ENCODE measurements at places on chromosomes 3 and 15. TPM values are rescaled to one million over a fixed set of nuclear protein-coding genes. Genes with fewer than 3 reads are reported as not detected.

Gene SNX22
- 0.47 TPM for total RNA-seq

Gene CAPN3
- 2.9 TPM for total RNA-seq

GRCh38 chr15:29466292-29466691 lies 196.7 kb upstream of the NSMCE3 start:
- H3K4me1 ChIP-seq = no peaks in the 10 kb centered on the region
- no peaks in the 10 kb centered on the region for H3K36me3 ChIP-seq
- no peak for DNase-seq
- no peak overlapping the region for H3K4me3 ChIP-seq
- H3K27ac ChIP-seq = no peak overlapping the region

DNA sequence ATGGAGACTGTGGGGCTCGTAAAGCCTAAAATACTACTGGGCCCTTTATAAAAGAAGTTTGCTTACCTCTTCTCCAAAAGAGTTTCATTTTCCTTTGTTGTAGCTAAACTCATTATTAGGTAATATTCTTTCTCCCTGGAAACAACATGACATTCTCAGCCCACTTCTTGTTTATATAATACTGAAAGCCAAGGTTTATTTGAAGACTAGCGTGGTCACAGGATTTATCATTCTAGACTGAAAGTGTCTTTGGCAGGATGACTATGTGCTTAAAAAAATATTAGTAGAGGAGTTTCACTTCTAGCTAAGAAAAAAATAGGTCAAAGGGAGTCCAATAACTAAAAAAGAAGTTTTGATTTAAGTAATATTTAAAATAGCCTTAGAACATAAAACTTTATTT lies 1085.2 kb upstream of the CADM2 start:
- DNase-seq = no peak
- no peak overlapping the region for H3K4me3 ChIP-seq
- H3K36me3 ChIP-seq = no peaks in the 10 kb centered on the region
- no peaks in the 10 kb centered on the region for H3K4me1 ChIP-seq

- no peaks in the 10 kb centered on the region for H3K4me1 ChIP-seq
- H3K27ac ChIP-seq = no peak overlapping the region
- H3K36me3 ChIP-seq = no peaks in the 10 kb centered on the region
- no peak overlapping the region for H3K4me3 ChIP-seq
Observed at GRCh38 chr15:36330598-36330997, 248.8 kb upstream of the CDIN1 start.

GRCh38 chr3:119901148-119901547 lies 119.2 kb downstream of the NR1I2 start:
- no peaks in the 10 kb centered on the region for H3K4me1 ChIP-seq
- no peaks in the 10 kb centered on the region for H3K27me3 ChIP-seq
- DNase-seq = no peak
- peaks cover 25% of the 10 kb centered on the region for H3K36me3 ChIP-seq

DNA sequence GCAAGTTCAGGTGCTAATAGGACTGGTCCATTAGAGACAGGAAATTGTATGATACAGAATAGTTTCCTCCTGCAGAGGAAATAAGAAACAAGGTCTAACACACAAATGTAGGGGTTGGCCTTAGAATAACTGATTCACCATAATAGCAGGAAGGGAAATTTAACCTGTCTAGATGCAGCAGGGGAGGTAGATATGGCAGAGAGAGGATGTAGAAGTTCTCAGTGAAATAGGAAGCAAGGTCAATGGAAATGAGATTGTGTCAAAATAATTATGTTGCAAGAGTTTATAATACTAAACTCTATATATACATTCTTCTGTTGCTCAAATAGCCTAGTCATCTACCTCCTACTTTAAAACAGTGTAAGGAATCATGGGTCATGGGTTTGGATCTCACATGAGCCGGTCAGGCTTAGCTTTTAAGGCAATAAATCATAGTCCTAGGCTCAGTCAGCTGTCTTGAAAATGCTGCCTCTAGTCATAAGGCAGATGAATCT lies 17.0 kb downstream of the BCL2A1 start:
- peaks cover 25% of the 10 kb centered on the region for H3K4me1 ChIP-seq
- H3K36me3 ChIP-seq = peaks cover 1% of the 10 kb centered on the region
- DNase-seq = no peak

GRCh38 chr3:197567904-197568681 lies 12.3 kb upstream of the BDH1 start:
- peaks cover 54% of the 10 kb centered on the region for H3K36me3 ChIP-seq
- H3K27me3 ChIP-seq = peaks cover 3% of the 10 kb centered on the region
- no peak overlapping the region for H3K27ac ChIP-seq
- peaks cover 10% of the 10 kb centered on the region for H3K4me1 ChIP-seq
- no peak for DNase-seq

Gene MB21D2
- total RNA-seq = 6.5 TPM
